Stimulated activated CD4-positive, alpha-beta T cell treated with anti-CD3 and anti-CD28 coated beads, Interleukin-1b, Interleukin-23, amount 100 ng/mL, for 4 hours (primary cell): ENCODE measurements at places on chromosomes 12 and 14.

DNA sequence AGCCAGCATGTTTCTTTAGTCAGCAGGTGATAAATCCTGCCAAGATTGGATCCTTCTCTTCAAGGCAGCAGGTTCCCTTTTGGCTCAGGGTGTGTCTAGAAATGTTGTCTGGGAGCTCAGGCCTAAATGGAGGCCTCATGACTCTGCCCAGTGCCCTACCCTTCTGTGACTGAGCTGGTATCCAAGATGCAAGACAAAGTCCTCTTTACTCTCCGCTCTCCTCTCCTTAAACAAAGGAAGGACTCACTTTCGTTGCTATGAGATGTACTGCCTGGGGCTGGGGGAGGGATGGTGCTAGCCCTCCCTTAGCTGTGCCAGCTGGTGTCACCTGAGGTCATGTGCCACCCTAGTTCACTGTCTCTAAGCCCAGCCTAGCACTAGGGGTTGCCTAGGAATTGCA, 13.8 kb upstream of the TMPRSS12 start:
- no peak for DNase-seq

- DNase-seq: no peak
These were observed 13.8 kb downstream of the ARMH4 start for GRCh38 chr14:58138031-58138713.

GRCh38 chr14:95521001-95521400, 4.6 kb upstream of the SYNE3 start:
- DNase-seq: no peak

- no peak for DNase-seq
These were observed 37.8 kb upstream of the LRRC10 start for GRCh38 chr12:69648476-69648875.

DNA sequence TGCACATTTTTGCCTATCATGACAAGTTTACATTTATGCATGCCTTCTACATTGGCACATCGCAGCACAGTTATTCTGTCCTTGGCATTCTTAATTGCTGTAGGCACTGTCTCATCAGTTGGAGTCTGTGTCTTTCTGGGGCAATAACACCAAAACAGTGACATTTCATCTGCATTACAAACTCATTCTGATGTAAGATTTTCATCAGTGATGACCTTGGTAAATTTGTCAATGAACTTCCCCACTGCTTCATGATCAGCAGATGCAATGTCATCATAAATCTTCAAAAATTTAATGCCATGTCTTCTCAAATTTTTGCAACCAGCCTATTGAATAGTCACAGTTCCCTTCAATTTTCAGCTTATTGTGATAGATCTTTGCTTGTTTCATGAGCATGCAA, 85.5 kb downstream of the CAPZA3 start:
- DNase-seq: no peak

GRCh38 chr12:128853600-128854197, 421 bp downstream of the GLT1D1 start:
- DNase-seq: no peak

DNA sequence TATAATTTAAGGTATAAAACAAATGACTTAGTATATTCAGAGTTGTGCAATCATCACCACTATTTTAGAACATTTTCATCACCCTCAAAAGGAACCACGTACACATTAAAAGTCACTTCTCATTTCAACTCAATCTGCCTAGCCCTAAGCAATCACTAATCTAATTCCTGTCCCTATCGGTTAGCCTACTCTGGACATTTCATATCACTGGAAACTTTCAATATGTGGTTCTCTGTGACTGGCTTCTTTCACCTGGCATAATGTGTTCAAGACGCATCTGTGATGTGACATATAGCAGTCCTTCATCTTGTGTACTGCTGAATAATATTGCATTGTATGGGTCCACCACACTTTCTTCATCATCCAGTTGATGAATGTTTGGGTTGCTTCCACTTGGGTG, 15.4 kb upstream of the PIWIL1 start:
- DNase-seq: no peak

- no peak for DNase-seq
These were observed 11.2 kb upstream of the DYNC1H1 start for GRCh38 chr14:101953151-101953550.

DNA sequence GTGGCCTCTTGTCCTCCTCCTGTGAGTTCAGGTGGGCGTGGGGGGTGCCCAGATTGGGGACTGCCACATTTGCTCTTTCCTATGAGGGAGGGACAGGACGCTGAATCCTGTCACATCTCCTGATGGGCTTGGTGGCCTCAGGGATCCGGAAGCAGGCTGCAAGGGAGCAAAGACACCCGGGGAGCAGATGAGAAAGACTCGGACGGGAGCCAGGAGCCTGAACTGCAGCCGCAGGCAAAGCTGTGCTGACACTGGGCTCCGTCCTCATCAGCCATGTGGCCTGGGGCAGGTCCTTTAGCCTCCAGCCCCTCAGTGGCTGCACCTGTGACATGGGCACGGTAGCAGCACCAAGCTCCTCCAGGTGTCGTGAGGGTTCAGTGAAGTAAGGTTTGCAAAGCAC, 40.8 kb upstream of the RFLNA start:
- no peak for DNase-seq

GRCh38 chr12:52603314-52603713, 2.1 kb upstream of the KRT72 start:
- DNase-seq: peak; percentile 18

DNA sequence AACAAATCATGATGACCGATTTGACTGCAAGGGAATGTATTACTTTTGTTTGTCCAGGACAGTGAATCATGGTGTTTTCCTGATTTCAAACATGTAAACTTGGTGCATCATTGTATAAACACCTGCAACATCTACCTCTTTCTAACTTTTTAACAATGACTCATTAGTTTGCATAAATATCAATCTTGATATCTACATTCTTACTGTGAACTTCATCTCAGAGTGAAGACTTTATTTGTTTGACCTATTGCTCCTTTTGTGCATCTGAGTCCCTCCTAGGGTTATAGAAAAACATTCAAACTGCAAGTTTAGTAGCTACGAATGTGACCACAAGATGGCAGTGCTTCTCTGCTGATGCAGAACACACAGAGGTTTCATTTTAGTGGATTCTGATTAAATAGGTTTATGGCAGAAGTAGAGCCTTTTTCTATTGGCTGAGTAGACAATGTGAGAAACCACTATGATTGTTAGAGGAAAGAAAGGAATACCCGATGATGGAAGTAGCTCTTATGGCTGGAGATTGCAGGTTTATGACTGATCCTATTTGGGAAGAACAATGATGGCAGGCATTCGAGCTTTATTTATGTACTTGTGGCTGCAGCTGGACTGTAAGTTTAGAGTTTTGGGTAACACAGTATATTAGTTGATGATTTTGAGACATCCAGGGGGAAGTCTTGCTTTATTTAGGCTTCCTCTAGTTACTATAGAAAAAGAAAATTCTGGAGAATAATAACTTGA, 244.2 kb upstream of the OR4E1 start:
- DNase-seq: no peak

GRCh38 chr12:105987685-105988035, 151.1 kb downstream of the NUAK1 start:
- DNase-seq: no peak

GRCh38 chr14:46058964-46059563, 592.5 kb downstream of the RPL10L start:
- DNase-seq: no peak

DNA sequence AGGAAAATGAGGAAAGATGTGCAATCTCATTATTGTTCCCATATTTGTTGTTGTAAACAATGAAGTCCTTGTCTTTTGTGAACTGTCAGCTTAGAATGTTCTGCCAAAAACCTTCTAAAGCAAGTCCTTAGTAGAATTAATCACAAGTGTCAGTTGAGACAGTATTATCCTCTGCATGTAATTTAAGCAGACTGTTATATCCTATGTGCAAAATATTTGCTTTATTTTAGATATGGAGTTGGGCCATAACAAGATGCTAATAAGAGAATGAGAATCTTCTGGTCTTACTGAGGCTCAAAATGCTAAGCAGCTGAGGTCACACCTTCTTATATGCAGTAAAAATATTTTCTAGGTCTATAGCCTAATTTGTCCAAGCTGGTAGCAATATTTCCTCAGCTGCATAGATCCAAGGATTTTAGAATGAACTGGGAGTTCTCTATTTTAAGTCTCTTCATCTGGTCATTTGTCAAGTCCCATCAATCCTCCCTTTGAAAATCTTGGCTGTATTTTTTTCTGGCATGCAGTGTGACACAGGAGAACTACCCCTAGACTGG, 222.3 kb upstream of the NAV3 start:
- DNase-seq: no peak

- no peak for DNase-seq
These were observed 3.7 kb downstream of the WNT5B start for GRCh38 chr12:1632702-1633101.

GRCh38 chr12:52690351-52691075, 10.3 kb upstream of the KRT1 start:
- no peak for DNase-seq

DNA sequence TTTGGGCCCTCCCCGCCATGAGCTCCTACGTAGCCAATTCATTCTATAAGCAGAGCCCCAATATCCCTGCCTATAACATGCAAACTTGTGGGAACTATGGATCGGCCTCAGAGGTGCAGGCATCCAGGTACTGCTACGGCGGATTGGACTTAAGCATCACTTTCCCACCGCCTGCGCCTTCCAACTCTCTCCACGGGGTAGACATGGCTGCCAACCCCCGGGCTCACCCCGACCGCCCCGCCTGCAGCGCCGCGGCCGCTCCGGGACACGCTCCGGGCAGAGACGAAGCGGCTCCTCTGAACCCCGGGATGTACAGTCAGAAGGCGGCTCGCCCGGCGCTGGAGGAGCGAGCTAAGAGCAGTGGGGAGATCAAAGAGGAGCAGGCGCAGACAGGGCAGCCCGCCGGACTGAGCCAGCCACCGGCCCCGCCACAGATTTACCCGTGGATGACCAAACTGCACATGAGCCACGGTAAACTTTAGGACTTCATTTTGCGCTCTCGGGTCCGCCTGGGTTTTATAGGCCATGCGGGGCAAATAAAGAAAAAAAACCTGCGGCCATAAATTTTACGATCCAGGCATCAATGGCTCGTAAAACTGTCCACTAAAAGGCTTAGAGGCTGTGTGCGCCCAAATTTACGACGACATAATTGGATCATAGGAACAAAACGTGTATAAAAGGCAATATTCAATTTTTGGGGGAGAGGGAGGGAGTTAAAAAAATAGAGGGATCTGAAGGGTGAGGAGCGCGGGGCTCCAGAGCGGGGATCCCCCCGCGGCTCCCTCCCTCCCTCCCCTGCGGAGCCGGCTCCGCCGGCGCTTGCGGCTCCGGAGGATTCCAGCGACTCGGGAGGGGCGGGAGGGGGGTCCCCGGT, 493 bp downstream of the HOXC5 start:
- DNase-seq: no peak
